ENCODE measurements at places on chromosomes 4 and X. TPM values are rescaled to one million over a fixed set of nuclear protein-coding genes. Genes with fewer than 3 reads are reported as not detected.

GRCh38 chr4:173057442-173057841, 111.2 kb upstream of the GALNT7 start:
- no peak for DNase-seq

- no peak for DNase-seq
Measured at GRCh38 chr4:20109391-20109790, 142.3 kb upstream of the SLIT2 start.

DNA sequence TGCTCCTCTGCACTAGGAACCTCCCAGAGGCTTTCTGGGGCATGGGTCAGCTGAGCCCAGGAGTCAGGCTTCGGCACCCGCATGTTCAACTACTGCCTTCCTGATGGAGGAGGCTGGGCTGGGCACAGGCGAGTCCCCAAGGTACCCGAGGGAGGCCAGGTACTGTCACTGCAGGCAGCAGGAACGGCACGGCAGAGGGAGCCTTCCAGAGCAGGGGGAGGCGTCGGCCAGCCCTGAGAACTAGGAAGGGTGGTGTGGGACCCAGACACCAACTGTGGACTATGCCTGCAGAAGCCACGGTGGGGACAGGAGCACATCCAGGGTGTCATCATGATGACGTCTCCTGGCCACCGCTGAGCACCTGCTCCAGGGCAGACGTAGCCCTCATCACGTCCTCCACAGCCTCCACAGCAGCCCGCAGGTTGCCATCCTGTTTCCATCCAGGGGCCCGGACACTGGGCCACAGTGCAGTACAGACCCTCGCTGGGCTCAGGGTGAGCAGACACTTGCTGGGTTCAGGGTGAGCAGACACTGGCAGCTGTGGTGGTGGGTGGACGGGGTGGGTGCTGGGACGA, 40.8 kb downstream of the SORCS2 start:
- DNase-seq: no peak

GRCh38 chrX:7059214-7059838, 88.2 kb upstream of the STS start:
- no peak for DNase-seq

DNA sequence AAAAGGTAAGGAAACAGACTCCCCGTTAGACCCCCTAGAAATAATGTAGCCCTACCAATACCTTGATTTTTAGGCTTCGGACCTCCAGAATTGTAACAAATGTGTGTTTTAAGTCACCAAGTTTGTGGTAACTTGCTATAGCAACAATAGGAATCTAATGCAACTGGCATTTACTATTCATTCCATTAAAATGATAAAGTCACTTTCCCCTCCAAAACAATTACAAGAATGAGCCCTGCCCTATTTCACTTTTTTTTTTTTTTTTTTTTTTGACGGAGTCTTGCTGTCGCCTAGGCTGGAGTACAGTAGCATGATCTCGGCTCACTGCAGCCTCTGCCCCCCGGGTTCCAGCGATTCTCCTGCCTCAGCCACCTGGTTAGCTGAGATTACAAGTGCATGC, 3.5 kb upstream of the DDX60L start:
- DNase-seq: no peak

GRCh38 chr4:168736860-168737805, 240.3 kb downstream of the PALLD start:
- DNase-seq: no peak

DNA sequence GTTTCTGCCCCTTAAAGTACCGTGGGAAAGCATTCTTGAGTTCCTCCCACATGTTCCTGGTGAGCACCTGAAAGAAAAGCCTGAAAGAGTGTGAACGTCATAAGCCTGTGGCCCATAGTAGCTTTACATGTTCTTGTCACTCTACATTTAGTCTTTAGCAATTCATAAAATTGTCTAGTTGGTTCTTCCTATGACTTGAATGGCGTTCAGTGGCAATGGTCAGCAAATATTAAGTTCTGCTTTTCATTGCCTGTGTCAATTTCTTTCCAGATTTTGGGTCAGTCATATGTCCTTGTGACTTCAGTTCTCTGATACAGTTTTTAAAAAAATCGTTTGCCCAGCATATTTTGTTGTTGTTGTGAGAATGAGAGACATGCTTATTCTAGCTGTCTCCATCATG, 650.0 kb upstream of the BOD1L1 start:
- DNase-seq: no peak

GRCh38 chr4:168541266-168541953, 44.6 kb downstream of the PALLD start:
- no peak for DNase-seq

GRCh38 chr4:140367738-140368137, 5.7 kb upstream of the SCOC start:
- DNase-seq: no peak

DNA sequence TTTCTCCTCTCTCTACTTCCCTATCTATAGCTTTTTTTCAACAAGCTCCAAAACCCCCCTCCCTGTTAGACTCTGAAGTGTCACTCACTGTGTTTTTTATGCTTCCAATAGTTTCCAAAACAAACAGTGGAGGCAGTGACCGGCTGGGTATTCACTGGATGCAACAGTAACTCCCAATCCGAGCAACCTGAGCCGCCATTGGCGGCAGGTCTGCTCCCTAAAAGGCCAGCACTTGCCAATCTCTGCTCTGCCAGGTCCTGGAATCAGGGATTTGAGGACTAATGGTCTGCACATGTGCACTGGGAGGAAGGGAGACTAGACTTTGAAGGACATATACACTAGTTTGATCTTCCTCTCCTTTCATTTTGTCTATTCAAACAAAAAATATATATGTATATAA, 7.1 kb downstream of the TBX22 start:
- no peak for DNase-seq

DNA sequence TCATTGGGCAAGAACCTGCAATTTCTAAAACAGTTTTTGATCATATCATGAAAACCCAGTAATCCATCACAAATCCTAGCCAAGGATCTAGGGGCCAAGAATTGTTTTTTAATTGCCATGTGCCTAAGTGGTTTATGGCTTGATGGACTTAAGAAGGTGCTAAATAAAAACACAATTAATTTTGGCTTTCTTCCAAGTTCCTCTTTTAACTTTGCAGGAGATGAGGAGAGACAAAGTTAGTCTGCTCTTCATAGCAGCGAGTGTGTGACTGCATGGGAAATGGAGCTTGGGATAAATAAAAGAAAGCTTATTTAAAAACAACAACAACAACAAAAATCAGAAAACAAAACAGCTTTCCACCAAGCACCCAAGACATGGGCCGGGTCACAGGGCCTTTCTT, 41.4 kb downstream of the ARHGEF9 start:
- DNase-seq: no peak

DNA sequence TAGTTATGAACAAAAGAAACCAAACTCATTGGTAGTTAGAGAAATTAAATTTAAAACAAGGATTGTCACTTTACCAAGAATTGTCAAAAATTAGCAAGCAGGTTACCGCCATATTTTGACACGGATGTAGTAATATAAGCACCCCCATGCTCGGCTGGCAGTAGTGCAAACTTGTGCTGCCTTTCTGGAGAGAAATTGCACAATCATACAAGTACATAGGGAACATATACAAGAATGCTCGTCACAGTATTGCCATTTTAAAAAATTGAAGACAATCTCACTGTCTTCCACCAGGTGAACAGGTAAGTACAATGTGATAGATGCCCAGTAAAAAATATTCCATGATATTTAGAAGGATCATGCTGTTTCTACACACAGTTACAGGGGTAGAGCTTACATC, 55.6 kb upstream of the SLC39A8 start:
- DNase-seq: no peak

- no peak for DNase-seq
Measured at GRCh38 chr4:17583276-17583675, 6.3 kb downstream of the LAP3 start.

DNA sequence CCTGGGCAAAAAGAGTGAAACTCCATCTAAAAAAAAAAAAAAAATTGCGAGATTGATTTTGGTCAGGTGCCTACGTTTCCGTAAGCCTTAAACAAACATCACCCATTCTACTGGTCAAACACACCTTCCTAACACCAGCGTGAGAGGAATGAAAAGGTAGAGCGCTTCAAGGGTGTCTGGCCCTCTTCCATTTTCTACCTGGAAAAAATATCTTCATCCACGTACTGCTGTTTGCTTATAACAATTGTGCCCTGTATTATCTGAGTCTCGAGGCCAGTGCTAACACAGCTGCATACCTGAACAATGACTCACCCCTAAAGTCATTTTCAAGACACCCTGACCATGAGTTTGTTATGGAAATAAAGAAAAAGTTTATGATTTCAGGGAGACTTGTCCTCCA, 13.9 kb downstream of the TMSB4X start:
- no peak for DNase-seq

DNA sequence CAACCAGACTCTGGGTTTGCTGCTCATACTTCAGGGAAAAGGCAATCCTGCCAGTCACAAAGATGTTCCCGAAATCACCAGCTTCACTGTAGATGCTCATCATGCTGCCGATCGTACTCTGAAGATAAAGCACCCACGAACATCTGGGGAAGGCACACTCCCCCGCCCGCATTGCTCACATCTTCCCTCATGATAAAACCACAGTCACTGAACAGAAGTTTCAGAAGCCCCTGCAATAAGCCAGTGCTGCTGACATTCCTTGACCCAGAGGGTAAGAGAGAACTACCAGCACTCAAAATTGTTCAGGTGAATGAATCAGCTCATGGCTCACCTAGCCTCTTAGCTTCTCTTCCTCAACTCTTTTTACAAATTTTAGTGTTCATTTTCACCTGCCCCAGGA, 43.1 kb downstream of the SRPX2 start:
- no peak for DNase-seq

DNA sequence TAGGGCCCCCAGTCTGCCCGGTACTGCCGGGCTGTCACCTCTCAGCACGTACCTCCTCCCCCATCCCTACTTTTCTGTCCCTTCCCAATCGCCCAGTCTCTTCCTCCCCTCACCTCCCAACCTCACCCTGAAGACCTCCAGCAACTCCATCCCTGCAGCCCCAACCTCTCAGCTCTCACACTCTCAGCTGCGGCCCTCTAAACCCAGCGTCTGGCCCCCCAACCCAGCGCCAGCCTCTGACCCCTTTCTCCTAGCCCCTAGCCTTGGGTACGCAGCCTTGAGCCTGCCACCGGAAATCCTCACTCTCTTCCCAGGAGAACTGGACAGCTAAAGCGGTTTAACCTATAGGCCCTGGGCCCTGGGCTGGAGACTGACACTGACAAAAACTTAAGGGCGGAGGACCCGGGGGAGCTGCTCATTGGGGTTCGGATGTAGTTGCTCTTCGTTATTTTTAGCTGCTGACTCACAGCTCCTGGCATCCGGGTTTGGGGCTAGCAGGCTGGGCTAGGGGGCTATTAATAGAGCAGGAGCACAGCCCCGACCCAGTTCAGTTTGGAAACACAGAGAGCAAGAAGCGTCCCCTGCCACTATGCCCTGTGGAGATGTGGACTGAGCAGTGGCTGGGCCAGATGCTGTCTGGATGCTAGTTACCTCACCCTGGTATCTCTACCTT, 9.6 kb upstream of the DLG3 start:
- peak; percentile 31 for DNase-seq

- no peak for DNase-seq
Measured at GRCh38 chr4:44150091-44150576, 298.5 kb downstream of the KCTD8 start.

DNA sequence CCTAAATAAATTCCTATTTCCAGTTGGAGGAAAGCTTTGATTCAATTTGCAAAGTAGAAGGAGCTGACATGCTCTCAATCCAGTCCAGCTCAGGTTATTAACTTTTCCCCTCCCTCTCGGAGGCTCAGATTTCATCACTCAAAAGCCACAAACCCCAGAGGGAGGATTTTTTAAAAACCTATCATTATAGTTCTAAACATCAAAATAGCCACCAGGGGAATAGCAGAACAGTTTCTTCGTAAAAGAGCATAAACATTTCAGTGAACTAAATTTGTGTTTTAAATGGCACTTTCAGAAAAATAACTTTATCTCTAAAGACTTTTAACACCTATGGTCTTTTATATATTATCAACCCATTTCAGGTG, 8.8 kb downstream of the GPRIN3 start:
- no peak for DNase-seq

DNA sequence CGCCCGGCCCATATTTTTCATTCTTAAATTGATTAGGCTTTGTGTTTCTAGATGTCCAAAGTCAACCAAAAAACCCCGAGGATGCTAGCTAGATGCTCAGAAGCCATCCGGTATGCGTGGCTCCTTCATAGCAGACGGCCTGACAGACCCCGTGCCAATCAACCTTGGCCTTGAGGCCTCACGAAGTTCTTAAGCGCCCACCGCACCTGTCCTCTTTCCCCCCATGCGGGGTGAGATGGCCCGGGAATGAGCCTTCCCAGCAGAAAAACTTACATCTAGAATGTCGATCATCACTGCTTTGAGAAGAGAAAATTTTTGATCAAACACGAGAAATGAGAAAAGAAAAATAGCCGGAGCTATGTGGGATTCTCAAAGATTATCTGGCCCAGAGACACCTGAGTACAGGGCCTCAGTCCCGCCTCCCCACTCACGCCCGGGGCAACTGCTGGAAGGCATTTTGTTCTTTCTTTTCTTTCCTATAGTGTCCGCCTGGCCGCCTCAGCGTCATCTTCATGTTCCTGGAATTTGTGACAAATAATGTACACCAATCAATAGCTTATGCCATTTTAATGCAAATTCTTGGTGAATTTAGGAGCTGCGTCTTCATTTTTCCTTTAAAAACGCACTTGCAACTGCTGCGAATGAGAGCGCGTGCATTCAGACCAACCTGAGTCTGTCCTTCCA, 1.6 kb upstream of the NAT8L start:
- DNase-seq: no peak

DNA sequence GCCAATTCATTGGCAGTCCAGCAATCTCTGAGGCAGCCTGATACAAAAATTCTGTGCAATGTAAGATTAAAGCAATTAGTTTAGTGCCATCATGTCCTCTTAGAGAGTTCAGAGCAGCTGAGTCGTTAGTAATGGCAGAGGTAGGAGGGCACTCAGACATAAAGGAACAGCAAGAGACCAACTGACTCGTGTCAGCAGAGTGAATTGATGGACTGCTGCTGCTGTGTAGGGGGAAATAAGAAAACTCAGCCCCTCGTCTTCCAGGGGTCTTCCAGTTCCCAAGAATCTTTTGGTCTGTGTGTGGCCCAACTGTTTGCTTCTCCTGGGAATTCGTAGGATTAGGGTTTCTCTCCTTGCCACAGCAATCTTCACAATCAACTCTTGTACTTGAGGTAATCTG, 100.9 kb downstream of the TTC29 start:
- DNase-seq: no peak

DNA sequence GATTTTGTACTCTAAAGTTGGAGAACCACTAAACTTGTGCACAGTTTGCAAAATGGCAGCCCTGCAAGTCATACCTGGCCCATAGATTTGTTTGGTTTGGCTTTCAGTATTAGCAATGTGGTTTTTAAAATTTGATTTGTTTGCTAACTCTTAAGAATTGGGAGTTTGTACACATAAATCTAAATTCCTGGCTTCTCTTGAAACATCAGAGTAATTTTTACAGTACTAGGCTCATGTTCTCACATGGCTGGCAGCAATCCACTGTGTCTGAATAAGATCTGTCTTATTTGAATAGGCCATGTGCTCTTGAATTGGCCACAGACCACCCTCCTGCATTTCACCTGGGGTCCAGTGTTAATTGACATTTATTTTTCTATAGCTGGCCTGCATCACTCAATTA, 21.3 kb downstream of the DIAPH2 start:
- no peak for DNase-seq

The TMEM165 gene
- total RNA-seq: 35.1 TPM

The ATP1B4 gene
- total RNA-seq: 0.85 TPM

The DRD5 gene
- not detected for total RNA-seq

The IL13RA1 gene
- total RNA-seq: 11.9 TPM

The ANOS1 gene
- total RNA-seq: 4.2 TPM

The ARX gene
- total RNA-seq: not detected

The RP2 gene
- total RNA-seq: 3.6 TPM

The CHIC1 gene
- 14.7 TPM for total RNA-seq
